Stimulated activated CD4-positive, alpha-beta T cell treated with anti-CD3 and anti-CD28 coated beads, Interleukin-1b, Interleukin-23, amount 100 ng/mL, for 1 hour (primary cell): ENCODE measurements at places on chromosomes 5 and 9.

- peak; percentile 15 for DNase-seq
Measured at GRCh38 chr5:138035605-138036537, 3.0 kb upstream of the FAM13B start.

DNA sequence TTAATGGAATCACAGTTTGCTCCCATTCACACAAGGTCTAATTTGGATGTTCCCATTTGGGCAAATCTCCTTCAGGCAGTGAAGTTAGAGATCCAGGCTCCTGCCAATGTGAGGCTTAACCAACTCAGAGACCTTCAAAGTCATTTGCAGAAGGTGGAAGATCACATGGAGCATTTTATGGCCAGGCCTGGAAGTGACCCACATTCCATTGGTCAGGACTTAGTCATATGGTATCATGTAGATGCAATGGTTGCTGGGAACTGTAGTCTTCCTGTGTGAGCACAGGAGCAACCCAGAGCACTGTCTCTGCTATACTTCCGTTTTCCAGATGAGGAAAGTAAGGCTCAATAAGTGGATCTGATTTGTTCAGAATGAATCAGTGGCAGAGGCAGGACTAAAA, 292.7 kb upstream of the SMARCA2 start:
- DNase-seq, result no peak

DNA sequence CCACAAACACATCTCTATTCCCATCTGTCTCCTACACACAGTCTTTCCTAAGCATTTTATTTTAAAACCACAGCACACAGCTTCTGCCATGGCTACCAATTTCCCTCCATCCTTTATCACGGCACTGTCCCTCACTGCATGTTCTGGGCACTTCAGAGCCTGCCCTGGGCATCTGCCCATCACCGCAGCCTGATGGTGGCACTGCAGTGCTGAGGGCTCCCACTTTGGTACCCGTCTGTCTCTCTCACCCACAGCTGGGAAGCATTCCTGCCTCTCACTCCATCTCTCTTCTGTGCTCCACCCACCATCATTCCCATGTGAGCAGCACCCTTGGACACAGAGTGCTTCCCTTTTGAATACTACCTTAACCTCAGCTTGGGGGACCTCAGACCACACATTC, 31.7 kb downstream of the ZDHHC11 start:
- DNase-seq, result no peak

- DNase-seq, result no peak
Measured at GRCh38 chr5:138661291-138661960, 86.2 kb upstream of the HSPA9 start.

GRCh38 chr5:149583394-149583793, 2.1 kb downstream of the ARHGEF37 start:
- DNase-seq, result no peak

GRCh38 chr9:116544896-116545295, 142.2 kb upstream of the TRIM32 start:
- no peak for DNase-seq
